ENCODE measurements at places on chromosomes 1 and 21.
A peak's percentile ranks its signal among the peaks of the same experiment; 100 is the strongest.

- peak; percentile 91 for DNase-seq
Measured at GRCh38 chr1:94863919-94864318, 43.8 kb downstream of the SLC44A3 start.

DNA sequence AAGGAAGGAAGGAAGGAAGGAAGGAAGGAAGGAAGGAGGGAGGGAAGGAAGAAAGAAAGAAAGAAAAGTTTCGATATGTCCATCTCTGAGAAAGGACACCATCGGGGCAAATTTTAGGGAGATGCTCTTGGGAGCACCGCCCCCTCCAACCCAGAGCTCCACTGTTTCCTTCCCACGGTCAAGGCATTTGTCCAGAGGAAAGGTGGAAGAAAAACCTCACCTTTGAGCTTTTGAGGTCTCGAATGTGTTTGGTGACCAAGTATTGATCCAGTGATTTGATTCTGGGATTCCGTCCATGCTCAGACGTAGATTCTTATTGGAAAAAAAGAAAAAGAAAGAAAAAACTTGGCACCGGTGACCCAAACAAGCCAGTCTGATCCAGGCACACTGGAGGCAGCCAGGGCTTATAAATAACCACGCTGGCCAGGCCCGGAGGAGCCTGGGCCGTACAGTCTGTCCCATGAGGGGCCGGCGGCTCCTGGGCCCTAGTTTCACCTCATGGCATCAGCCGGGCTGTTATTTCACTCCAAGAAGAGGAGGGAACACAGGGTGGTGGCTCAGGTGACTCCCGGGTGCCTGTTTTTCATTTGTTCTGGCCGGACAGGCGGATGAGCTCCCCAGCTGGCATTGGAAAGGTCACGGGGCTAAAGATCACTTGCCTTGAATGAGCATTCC lies 36.1 kb upstream of the SLC25A33 start:
- no peak for DNase-seq

DNA sequence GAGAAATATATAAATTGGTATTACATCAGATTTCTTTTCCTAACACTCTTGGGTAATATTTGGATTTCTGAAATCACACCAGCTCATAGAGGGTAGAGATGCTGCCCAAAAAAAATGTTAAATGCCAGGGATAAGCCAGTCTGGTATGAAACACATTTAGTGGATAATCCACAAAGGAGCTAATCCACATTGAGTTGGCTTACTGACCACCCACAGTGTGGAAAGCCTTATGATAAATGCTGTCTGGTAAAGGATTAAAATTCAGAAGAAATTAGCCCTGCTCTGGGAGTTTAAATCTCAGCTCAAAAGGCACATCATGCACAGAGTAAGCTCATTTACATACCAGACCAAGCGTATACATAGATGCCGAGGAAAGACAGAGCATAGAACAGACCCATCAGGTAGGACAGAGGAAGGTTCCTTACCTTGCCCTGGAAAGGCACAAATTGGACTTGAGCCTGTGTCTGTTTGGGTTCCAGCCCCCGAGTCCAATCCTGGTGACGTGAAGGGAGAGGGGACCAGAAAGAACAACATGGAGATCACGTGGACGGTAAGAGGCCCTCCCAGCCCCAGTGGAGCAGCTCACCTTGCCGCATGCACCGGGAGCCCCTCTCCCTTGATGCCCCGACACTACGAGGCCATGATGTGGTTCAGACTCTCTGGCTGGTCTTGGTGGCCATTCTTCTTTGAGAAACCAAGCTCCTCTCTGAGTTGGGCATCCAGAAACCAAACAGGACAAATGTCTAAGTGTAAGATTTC lies 62.9 kb upstream of the CNTN2 start:
- DNase-seq, result no peak

- DNase-seq, result no peak
Measured at GRCh38 chr1:56396581-56396980, 182.8 kb downstream of the PLPP3 start.

GRCh38 chr1:39301606-39302005 lies 97.1 kb downstream of the MACF1 start:
- DNase-seq, result no peak

- DNase-seq, result peak; percentile 69
Measured at GRCh38 chr1:98051065-98051675, 130.3 kb upstream of the DPYD start.

DNA sequence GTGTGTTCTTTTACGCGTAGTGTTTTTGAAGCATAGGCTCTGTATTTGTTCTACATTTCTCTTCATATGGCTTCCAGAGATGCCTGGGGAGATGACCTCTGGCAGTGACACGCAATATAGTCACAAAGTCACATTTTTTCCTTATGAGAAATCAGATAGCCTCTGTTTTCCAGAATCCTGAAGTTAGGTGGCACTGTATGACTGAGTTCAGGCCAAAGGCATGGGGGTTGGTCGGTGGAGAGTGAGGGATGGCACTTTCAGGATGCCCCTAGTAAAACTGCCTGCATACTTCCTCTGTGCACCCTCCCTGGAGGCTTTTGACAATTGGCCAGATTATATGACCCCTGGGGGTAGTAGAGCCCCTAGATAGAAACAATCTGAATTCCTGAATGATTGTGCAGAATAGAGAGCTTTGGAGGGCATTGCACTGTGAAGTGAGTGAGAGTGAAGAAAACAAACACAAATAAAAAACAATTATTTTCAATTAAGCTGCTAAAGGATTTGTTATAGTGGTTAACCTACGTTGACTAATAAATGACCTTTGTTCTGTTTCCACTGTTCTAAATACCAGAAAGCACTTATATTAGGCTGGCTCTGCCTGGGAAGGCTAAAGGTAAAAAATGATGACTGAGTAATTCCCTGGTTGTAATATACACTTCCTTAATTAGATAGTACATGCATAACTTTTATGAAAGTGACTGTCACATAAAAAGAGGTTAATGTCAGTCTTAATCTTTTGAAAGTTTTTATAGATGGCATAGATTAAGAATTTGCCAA lies 1660.8 kb downstream of the PLA2G4A start:
- peak; percentile 52 for DNase-seq

- DNase-seq, result peak; percentile 84
Measured at GRCh38 chr1:94971491-94971924, 44.6 kb upstream of the CNN3 start.

DNA sequence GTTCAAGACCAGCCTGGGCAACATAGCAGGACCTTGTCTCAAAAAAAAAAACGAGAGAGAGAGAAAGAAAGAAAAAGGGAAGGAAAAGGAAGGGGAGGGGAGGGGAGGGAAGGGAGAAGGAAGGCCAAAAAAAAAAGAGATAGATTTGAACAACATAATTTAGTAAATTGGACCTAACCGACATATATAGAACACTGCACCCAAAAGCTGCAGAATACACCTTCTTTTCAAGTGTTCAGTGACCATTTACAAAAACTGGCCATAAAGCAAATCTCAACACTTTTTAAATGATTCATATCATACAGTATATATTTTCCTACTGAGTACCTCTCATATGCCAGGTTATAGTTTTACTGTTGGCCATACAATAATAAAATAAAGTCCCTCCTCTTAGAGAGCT lies 6.9 kb downstream of the TSTD1 start:
- DNase-seq, result no peak

- DNase-seq, result peak; percentile 75
Measured at GRCh38 chr1:55140546-55140983, 74.6 kb downstream of the USP24 start.

DNA sequence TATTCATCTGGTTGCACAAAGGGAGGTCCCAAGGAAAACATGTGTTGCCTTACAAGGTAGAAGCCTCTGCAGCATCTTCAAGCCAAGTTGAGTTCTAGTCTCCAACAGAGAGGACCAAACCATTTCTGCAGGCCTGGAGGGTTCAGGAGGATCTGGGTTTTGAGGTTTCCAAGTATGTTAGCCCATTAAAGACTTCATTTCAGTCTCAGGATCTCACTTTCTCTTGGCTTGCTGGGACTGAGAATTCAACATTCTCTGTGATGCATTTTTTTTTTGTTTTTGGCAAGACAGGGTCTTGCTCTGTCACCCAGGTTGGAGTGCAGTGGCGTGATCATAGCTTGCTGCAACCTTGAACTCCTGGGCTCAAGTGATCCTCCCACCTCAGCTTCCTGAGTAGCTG lies 8.8 kb upstream of the MYOCOS start:
- DNase-seq, result no peak

- DNase-seq, result peak; percentile 97
Measured at GRCh38 chr1:85325920-85326319, 49.5 kb upstream of the BCL10 start.

DNA sequence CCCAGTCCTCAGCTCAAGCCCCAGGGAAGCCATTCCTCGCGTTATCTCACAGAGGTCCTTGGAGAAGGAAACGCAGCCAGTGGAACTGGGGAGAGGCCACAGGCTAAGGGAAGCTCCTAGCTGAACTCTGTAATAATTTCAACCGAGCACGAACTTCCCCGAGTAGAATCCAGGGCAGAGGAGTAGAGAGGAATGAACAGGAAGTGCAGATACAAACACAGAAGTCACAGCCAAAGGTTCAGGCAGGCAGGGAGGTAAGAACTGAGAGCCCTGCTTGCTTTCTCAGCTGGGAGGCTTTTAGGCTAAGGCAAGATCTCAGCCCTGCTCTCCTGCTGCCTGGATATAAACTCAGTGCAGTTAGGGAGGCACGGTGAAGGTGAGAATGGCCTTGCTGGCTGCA lies 23.7 kb downstream of the WARS2 start:
- peak; percentile 27 for DNase-seq

- DNase-seq, result peak; percentile 12
Measured at GRCh38 chr1:168466714-168467131, 77.1 kb downstream of the XCL2 start.

All from kidney tubule cell (primary cell).